ENCODE measurements at places on chromosomes 4 and X. TPM values are rescaled to one million over a fixed set of nuclear protein-coding genes. Genes with fewer than 3 reads are reported as not detected.

Gene PAGE2B
- total RNA-seq: not detected

Gene ENOX2
- total RNA-seq: 14.8 TPM

Gene CASP6
- 33.0 TPM for total RNA-seq

Gene TMEM154
- 8.6 TPM for total RNA-seq

Gene CFI
- total RNA-seq: 45.9 TPM

Gene SEC31A
- total RNA-seq: 304 TPM

Gene STPG2
- total RNA-seq: not detected

Gene MMRN1
- 28.7 TPM for total RNA-seq

Gene HS6ST2
- total RNA-seq: 0.82 TPM

Gene FAM47A
- total RNA-seq: not detected

Gene MORC4
- 16.3 TPM for total RNA-seq

Gene SPATA4
- total RNA-seq: not detected
